KG1 (cell line): ENCODE measurements at places on chromosomes 7 and 10.

- no peak for DNase-seq
Observed at GRCh38 chr10:58094985-58095718, 172.5 kb downstream of the IPMK start.

GRCh38 chr10:105855791-105856190 lies 1214.7 kb downstream of the SORCS3 start:
- DNase-seq = no peak

GRCh38 chr10:71965623-71966022 lies 1.4 kb downstream of the CHST3 start:
- no peak for DNase-seq

DNA sequence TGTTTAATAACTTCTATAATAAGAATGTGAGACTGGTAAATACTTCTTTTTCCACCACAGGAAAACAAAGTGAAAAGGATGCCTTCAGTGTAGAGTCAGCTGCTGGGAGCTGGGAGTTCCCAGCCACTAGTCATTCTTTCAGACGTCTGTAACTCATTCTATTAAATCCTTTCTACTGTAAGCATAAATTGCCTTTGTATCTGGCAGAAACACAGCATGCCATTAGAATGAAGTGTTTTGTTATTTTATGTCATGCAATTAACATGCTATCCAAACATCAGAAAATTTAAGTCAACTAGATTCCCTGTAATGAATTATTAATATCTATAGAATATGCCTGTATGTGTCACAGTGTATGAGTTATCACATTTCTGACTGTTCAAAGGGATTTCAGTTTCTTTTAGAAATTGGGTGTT lies 14.3 kb downstream of the BPGM start:
- no peak for DNase-seq

- DNase-seq = no peak
Observed at GRCh38 chr10:63388421-63389031, 77.3 kb downstream of the JMJD1C start.

DNA sequence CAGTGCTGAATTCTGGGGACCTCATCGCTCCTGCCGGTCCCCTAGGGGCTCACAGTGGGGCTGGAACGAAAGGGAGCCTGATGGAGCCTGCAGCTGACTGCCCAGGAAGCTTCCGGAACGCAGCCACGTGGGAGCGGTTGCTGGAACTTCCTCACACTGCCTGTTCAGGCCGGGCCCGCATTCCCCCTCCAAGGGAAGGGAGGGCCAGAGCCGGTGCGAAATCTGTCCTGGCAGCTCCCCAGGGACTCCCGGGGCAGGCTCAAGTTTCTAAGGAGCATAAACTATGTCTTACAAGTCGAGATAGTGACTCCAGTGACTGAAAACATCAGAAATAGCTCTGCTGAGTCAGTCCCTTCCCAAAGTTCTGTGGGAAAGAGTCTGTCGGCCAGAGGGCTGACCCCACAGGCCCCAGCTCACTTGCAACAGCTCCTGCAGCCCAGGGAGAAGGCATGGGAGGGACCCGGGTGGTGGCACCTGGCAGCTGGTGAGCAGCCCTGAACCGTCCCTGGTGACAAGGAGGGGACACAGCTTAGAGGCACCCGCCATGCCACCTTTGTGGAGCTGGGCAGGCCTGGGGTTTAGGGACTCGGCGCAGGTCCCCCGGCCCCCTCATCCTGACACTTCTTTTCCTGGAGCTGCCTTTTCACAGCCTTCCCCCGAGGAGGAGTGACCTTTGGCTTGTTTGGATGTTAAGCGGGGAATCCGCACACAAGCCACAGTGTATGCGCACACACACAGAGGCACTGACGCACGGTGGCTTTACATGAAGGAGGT lies 47.6 kb downstream of the PDGFA start:
- DNase-seq = no peak

DNA sequence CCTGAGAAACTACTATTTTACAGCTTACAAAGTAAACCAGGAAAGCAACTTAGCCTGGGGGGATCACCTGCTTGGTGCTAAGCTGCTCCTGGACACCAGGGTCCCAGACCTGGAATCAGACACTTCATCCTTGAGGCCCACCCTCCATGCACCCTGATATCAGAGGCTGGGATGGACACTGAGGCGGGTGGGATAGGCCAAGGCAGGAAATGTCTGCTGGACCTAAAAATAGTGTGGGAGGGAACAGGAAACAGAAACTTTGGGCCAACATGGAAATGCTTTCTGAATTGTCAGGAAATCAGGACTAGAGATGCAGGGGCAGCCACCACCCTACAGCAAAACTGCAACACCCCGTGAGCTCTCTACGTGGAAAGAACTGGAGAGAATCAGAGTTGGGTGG lies 101.5 kb upstream of the PODXL start:
- no peak for DNase-seq

DNA sequence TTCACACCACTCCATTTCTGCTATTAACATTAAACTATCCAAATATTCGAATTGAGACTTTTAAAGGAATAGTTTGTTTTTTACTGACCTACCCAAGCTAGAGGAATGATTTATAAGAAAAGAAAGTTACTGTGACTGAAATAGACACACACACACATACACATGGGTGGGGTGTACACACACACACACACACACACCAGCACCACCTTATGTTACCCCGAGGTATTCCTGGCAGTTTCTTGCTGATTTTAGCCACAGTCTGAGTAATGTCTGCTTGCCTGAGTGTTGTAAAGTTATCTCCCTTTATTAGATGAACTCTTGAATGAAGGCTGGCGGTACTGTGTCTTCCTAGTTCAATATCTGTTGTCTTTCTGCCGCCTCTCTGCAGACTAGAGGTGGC lies 91.3 kb upstream of the PRKG1 start:
- no peak for DNase-seq

- no peak for DNase-seq
Observed at GRCh38 chr7:44540592-44541027, 520 bp downstream of the NPC1L1 start.

DNA sequence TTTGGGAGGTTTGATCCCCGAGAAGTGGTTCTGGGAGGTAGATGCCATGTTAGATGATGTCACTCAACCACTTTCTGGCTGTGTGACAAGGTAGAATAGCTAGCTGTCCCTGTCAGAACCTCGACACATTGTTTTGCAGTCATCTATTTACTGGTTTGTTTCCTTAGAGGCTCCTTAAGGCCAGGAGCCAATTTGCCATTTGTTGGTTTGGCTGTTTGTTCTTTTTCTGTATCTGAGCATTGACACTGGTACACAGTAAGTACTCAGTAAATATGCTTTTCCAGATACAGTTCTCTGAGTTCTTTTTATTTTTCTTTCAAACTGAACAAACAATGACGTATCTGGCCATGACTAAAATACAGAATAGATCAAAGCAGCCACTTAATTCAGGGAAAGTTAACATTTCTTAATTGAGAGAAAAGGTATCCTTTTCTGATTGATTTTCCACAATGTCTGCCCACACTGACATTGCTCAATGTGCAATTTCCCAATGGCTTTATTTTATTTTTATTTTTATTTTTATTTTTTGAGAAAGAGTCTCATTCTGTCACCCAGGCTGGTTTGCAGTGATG lies 121.6 kb downstream of the SPAG6 start:
- no peak for DNase-seq

DNA sequence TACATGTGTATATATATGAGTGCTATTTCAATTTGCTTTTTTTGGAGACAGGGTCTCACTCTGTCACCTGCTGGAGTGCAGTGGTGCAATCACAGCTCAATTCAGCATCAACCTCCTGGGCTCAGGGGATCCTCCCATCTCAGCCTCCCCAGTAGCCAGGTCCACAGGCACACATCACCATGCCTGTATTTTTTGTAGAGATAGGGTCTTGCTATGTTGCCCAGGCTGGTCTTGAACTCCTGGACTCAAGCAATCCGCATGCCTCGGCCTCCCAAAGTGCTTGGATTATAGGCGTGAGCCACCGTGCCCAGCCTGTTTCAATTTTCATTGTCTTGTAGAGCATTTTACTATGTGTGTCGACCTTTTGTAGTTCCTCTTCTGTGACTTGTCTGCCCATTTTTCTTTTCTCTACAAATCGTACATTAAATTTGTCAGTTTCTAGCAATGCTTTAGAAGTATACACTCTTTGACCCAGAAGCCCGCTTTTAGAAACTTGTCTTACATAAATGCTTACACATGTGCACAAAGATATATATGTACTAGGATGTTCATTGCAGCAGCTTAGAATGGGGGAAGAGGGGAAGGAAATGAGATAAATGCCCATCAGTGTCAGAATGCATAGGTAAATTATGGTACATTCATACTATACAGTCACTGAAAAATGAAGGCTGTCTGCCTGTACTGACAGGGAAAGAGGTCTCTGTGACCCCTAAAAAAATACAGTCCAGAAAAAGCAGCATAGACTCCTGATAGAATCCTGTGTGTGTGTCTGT lies 12.2 kb upstream of the RFC2 start:
- DNase-seq = peak; percentile 38

DNA sequence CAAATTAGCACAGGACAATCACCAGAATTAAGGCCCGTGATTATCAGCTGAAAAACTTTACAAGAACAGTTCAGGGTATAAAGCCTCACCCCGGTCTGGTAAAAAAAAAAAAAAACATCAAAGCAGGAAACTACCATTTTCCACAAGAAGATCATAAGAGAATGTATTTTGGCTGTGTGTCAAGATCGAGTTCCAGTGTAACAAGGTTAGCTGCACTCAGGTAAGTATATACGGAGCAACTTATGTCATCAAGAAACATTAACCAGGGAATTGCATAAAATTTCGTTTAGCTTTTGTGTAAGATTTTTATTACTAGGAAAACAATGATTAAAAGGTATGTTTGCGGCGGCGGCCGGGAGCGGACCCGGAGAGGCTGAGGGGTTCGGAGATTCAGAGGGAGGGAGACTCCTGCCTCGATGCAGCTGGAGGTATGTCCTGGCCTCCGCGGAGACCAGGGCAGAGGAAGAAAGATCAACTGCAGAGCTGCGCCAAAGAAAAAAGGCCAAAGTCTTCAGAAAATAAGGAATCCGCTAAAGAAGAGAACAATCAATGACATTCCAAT lies 533.8 kb upstream of the CNTNAP2 start:
- no peak for DNase-seq

GRCh38 chr7:38273286-38273995 lies at the start of gene TARP:
Gene TARP, minus strand, starts transcription at chr7:38273636.
- no peak for DNase-seq

- DNase-seq = no peak
Observed at GRCh38 chr10:69434926-69435325, 16.3 kb upstream of the TSPAN15 start.

GRCh38 chr7:1124164-1124563 lies 35.8 kb downstream of the ZFAND2A start:
- DNase-seq = no peak

GRCh38 chr7:13538669-13539068 lies 450.8 kb downstream of the ETV1 start:
- no peak for DNase-seq

DNA sequence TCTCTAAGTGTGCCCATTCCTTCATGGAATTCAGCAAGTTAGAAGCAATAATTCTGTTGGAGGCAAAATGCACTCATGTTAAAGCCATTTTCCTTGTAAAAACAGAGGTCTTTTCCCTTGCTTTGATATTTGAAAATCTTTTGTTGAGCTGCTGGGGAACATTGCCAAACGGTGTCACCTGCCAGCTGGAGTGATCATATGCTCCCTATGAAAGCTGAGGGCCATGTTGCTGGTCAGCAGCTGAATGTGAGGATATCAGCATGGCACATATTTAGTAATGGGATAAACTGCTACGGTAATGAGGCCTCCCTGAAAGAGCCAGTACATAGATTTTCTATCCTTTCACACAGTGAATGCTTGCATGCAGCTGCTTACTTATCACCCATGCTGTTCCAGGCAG lies 224.3 kb downstream of the THSD7A start:
- DNase-seq = no peak

- DNase-seq = no peak
Observed at GRCh38 chr7:6317797-6318438, 45.5 kb upstream of the CYTH3 start.

- DNase-seq = no peak
Observed at GRCh38 chr7:50766106-50766848, 16.4 kb downstream of the GRB10 start.

- DNase-seq = no peak
Observed at GRCh38 chr10:86758189-86759072, 2.0 kb downstream of the BMPR1A start.

GRCh38 chr10:131732631-131733127 lies 168.1 kb upstream of the PPP2R2D start:
- no peak for DNase-seq

- no peak for DNase-seq
Observed at GRCh38 chr10:90437452-90437851, 420.4 kb downstream of the HTR7 start.

DNA sequence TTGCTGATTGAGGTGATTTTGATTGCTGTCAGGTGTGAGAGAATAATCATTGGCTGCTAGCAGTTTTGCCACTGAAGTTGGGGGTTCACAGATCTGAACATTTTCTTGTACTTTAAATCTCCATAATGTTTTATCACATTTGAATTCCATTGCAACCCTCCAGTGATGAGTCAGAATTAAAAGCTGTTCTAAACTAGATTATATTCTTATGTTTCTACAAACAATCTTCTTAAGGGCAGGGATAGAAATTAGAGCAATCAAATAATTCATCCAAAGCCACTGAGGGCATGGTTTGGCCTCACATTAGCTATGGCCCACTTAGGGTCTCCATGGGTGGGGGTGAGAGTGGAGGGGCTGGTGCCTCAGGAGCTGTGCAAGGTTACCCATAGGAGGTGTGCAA lies 53.0 kb upstream of the RPA3 start:
- no peak for DNase-seq

DNA sequence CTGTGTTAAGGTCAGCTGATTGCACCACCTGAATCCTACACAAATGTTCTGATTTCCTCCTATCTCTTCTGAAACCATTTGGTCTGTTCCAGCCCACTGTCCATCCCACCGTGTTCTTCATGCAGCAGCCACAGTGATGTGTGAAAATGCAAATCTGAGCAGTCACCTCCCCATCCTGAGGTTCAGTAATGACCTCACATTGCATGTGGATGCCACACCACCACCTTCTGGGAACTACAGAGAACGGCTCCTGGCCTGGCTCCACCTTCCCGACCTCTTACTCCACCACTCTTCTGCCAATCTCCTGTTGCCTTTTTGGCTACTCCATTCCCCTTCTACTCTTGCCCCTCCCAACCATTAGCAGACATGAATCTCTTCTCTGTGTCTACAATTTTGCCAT lies 244.4 kb downstream of the TNS3 start:
- DNase-seq = no peak

DNA sequence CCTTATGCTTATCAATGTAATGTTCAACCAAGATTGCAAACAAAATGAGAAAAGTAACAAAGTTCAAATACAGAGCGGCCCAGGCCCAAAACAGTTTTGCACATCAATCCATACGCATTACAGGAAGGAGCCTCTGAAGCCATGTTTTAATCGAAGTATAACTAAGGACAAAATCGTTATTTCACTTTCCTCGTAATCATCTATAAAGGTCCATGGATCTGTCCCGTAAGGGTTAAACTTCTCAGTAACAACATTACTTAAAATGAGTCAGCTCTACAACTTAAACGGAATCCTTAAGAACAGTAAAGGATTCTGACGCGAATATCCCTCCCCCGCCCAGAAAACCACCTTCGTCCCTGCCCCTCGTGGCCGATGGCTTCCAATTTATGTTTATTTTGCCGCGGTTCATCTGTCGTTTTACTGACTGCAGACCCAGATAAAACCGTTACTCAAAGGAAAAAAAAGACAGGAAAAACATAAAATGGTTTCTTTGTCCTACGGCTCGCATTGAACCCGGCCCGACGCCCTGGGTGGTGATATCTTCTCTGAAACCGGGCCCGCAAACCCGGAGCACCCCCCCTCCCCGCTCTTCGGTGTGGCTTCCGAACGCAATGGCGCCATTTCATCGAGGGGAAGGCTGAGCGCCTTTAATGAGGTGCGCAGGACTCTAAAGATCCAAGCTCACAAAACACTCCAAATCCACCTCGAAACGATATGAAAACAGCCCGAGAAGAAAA lies 1.1 kb downstream of the HNRNPA2B1 start:
- DNase-seq = no peak

GRCh38 chr10:104485632-104486031 lies 132.0 kb downstream of the CFAP58 start:
- DNase-seq = no peak
